ENCODE measurements at places on chromosomes 4 and X. TPM values are rescaled to one million over a fixed set of nuclear protein-coding genes. Genes with fewer than 3 reads are reported as not detected.

- DNase-seq = no peak
These were observed 1.4 kb upstream of the ZFX start for GRCh38 chrX:24148121-24148520.

DNA sequence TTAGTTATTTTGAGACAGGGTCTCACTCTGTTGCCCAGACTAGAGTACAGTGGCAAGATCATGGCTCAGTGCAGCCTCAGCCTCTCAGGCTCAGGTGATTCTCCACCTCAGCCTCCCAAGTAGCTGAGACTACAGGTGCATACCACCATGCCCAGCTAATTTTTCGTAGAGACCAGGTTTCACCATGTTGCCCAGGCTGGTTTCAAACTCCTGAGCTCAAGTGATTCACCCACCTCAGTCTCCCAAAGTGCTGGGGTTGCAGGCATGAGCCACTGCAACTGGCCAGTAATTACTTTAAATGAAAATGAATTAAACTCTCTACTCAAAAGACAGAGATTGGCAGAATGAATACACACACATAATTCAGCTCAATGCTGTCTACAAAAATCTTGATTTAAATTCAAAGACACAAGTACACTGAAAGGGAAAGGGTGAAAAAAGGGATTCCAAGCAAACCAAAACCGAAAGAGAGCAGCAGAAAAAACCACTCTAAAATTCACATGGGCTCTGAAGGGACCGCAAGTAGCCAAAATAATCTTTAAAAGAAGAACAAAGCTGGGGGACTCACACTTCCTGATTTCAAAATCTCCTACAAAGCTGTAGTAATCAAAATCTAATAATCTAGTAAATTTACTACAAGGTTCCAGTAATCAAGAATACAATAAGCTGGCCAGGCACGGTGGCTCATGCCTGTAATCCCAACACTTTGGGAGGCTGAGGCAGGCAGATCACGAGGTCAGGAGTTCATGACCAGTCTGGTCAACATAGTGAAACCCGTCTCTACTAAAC is 11.8 kb upstream of the SPON2 start:
- no peak for DNase-seq

DNA sequence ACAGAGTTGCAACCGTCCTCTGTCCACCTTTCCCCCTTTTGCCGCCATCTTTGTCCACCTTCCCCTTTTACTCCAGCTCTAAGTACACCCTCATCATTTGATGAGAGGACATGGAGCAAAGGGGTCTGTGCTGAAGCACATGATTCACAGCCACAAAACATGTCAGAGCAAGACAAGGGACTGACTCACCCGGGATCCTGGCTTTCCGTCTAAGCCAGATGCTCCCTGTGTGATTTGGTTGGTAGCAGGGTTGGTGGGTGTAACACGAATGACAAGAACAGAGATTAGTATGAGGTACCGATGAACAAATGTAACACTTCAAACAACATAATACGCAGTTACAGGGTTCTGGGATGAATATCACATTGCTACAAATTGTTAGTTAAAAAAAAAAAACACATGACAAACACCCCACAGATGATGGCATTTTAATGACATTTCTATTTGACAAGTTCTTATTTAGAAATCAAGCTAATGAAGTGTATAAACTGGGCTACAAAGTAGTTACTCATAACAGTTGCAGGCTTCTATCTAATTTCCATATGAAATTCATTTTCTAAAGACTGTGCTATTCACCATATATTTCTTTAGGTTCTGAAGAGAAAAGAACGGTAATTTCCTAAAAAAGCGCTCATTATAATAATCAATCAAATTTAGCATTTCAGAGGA is 71.4 kb upstream of the ETNPPL start:
- no peak for DNase-seq

The OTC gene
- 0.63 TPM for total RNA-seq

The NUDT10 gene
- 5.6 TPM for total RNA-seq

The MXRA5 gene
- total RNA-seq = 100 TPM

DNA sequence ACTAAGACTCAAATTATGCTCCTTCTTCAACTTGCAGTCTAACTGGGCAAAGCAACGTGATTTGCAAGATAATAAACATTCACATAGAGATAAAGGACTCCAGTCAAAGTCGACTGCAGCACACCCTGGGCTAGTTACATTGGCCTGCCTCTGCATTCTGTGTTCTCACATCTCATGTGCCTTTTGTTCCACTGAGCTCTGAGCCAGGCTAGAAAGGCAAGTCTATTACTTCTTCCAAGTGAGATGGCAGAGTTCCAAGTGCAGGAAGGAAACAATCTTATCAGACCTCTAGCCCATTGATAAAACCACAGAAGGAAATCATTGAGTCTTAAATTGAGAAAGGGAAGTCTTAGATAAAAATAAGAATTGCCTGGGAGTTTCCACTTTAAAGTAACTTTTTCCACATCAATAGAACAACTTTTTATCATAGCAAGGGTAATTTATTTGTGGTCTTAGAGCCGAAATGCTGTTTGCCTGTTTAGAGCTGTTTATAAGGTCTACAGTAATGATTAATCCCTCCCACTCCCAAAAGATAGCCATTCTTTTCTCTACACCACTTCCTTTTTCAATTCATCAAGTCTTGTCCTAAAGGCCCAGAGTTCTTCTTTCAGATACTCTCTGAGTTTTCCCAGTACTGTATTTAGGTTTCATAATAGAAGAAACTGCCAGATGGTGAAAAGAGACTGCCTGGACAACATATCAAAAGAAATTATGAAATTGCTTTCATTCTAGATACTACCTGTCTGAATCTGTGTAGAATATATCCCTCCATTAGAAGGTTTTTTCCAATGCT is 200.2 kb downstream of the GUCY2F start:
- DNase-seq = peak; percentile 32

DNA sequence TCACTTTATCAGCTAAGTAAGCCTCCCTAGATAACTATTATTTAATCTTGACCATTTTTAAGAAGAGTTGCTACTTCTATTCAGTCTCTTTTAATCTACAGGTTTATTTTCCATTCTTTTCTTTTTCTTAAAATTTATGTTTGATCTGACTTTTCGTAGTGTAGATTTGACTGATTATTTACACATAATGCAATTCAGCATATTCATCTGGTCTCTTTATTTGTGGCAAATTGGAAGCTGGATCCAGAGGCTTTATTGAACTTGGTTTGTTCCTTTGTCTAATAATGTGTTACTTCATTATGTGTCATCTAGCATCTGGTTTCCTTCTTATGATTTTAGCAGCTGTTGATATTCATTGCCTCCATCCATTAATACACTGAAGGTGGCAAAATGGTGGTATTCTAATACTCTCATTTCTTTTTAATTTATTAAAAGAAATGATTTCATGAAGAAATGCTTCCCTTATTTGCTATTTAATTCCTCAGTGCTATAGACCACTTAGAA is 113.0 kb downstream of the FBXW7 start:
- no peak for DNase-seq

The UGT2A1 gene
- total RNA-seq = not detected

- no peak for DNase-seq
These were observed 909.1 kb downstream of the FAT4 start for GRCh38 chr4:126223784-126224407.

DNA sequence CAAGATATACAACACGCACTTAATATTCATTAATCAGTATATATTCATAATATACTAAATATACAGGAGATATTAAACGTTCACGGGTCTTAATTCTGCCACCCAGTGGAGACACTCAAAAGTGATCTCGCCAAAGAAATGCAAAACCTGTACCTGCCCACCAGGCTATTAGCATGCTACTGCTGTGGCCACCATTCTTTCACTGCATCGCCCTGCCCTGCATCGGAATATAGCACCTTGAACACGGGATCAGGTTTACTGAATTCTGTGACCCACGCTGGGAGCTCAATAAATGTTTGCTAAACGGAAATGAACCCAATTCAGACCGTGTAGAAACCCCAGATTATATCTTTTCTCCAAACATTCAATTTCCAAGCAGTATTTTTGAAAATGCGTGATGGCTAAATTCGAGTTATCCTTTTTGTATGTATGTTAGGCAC is 840 bp upstream of the CLCN3 start:
- DNase-seq = peak; percentile 66

The NPY5R gene
- 0.53 TPM for total RNA-seq

DNA sequence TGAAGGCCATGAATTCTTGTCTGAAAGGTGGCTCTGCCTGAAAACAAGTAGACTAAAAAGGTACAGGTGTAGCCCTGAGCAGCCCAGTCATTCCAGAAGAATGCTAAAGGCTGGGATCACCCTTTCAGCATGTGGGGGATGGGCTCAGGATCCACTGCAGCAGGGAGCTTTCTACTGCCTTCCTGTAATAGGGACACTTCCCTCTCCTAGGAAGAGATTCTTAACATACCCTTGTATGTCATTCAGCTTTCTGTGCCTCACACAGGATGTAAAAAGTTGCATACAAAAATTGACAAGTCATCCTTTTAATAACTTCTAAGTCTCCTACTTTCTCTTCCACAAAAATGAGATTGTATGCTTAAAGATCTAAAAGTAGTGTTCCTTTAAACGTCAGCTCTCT is 123.3 kb downstream of the ZNF518B start:
- DNase-seq = no peak

The PPP1R2C gene
- not detected for total RNA-seq

Measured in urinary bladder (tissue), 4 donors.